Activated naive CD8-positive, alpha-beta T cell treated with anti-CD3 and anti-CD28 coated beads, Interleukin-2, amount 10 ng/mL, durations not matched to agents 7 days and 5 days (primary cell): ENCODE measurements at places on chromosomes 2 and 18. TPM values are rescaled to one million over a fixed set of nuclear protein-coding genes. Genes with fewer than 3 reads are reported as not detected.

RGPD3 gene
- not detected for total RNA-seq

MBP gene
- 148 TPM for total RNA-seq

CIAO1 gene
- total RNA-seq, result 68.2 TPM

OR6B2 gene
- not detected for total RNA-seq

PCGF1 gene
- total RNA-seq, result 35.9 TPM

TGIF1 gene
- 39.5 TPM for total RNA-seq

DNA sequence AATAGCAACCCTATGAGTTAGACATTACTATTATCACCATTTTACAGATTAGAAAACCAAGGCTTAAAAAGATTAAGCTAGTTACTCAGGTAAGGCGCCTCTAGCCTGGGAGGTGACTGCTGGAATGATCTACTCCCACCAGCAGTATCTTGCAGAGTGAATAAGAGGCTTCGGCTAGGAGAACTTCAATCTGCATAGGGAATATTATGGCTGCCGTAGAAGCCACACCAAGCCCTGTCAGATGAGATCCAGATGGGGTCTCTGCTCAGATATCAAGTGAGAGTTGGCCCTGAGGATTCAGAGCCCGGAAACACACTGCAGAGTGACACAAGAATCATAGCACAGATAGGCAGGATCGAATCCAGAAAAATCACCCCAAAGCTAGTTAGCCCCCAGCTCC, 21.5 kb upstream of the PKDCC start:
- H3K4me3 ChIP-seq, result no peak overlapping the region
- no peak overlapping the region for H3K27ac ChIP-seq
- DNase-seq, result no peak

DNA sequence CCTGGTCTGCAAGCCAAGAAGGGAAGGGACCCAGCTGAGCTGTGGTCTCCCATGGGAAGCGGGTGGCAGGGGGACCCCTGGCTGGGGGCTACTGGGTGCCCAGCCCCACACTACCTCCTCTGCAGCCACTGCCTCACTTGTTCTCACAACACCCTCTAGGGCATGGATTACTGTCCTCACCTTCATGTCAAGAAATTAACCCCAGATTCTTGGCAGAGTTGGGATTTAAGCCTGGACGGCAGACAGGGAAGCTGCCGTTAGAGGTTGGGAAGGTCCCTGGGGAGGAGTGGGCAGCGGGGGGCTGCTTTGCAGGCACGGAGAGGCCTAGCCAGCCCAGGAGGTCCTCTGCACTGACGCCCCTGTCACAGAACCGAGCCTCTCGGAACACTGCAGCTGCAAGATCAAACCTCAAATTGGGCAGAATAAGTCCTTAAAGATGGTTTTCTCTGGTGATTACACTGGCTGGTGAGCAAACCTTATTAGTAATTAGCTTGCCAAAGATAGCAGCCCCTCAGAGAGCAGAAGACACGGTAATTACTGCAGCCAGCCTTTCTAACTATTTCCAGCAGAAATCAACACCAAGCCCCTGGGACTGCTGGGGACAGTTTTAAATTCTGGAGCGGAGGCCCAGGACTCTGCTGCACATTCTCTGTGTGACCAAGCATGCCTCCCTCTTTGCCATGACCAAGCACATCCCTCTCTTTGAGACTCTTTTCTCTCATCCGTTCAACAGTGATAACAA, 35.9 kb downstream of the KCNF1 start:
- H3K4me3 ChIP-seq, result no peak overlapping the region
- H3K27me3 ChIP-seq, result peaks cover 21% of the 10 kb centered on the region
- DNase-seq, result no peak
- no peaks in the 10 kb centered on the region for H3K36me3 ChIP-seq
- H3K27ac ChIP-seq, result no peak overlapping the region

DNA sequence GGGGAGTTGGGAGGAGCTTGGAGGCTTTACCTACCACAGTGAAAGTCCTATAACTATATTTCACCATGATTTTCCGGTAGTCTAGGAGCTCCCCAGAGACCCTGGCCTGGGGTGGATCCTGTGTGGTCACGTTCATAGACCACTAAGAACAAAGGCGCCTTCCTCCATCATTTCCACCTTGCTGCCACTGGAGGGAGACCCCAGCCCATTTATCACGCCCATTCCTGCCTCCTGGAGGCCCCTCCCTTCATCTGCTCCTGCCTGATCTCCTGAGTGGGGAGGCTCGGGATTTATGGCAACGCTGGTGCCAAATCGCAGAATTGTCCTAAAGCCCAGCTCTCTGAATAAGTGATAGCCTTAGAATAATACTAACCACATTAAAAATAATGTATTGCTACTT, 507.6 kb upstream of the SPHKAP start:
- H3K4me1 ChIP-seq, result no peaks in the 10 kb centered on the region
- H3K4me3 ChIP-seq, result no peak overlapping the region
- H3K36me3 ChIP-seq, result no peaks in the 10 kb centered on the region
- no peak overlapping the region for H3K27ac ChIP-seq
- H3K27me3 ChIP-seq, result no peaks in the 10 kb centered on the region

- no peaks in the 10 kb centered on the region for H3K36me3 ChIP-seq
- peaks cover 4% of the 10 kb centered on the region for H3K4me1 ChIP-seq
- peaks cover 27% of the 10 kb centered on the region for H3K27me3 ChIP-seq
- no peak overlapping the region for H3K4me3 ChIP-seq
These were observed 34.2 kb downstream of the GRHL1 start for GRCh38 chr2:9985531-9986328.

- no peak for DNase-seq
- H3K27me3 ChIP-seq, result peaks cover 25% of the 10 kb centered on the region
- H3K4me1 ChIP-seq, result peaks cover 14% of the 10 kb centered on the region
- peak overlapping the region; percentile 79 for H3K4me3 ChIP-seq
- H3K27ac ChIP-seq, result peak overlapping the region; percentile 19
These were observed 675 bp upstream of the SPIRE1 start for GRCh38 chr18:12658426-12659138.

DNA sequence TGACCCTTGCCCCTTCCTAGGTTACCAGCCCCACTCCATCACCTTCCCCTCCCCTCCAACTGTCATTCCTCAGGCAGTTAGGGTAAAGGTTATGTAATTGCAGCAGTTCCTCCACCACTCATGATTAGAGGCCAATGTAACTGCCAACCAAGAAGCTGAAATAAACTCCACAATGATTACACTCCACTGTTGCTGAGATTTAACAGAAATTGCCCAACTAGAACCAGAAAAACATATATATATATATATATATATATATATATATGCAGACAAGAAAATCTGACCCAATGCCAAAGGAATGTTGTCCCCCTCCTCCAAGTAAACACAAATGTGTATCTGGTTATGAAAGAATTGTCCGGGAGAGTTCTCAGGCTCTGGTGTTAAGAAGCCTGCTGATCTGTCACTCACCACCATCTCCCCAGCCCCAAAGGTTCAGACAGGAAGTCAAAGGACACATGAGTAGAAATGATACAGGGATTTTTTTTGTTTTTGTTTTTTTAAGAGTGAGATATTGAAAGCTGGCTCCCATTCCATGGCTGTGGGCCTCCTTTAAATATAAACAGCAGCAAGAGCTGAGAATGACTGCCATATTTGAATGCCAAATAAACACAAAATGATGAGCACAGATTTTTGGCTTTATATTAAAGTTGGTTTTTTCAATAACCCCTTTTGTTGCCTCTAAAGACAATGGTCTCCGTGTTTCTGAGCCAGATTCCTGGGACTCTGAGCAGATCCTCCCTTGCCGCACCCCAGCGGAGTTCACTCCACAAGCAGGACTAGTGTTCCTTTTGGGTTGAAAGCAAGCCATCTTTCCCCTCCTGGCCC, 127.2 kb upstream of the MAPRE2 start:
- DNase-seq, result no peak
- H3K27me3 ChIP-seq, result no peaks in the 10 kb centered on the region
- no peaks in the 10 kb centered on the region for H3K4me1 ChIP-seq
- no peak overlapping the region for H3K27ac ChIP-seq
- H3K4me3 ChIP-seq, result no peak overlapping the region

- no peaks in the 10 kb centered on the region for H3K36me3 ChIP-seq
- H3K27ac ChIP-seq, result no peak overlapping the region
- H3K27me3 ChIP-seq, result peaks cover 10% of the 10 kb centered on the region
- no peak for DNase-seq
- H3K4me1 ChIP-seq, result peaks cover 8% of the 10 kb centered on the region
These were observed 144.4 kb downstream of the DYSF start for GRCh38 chr2:71597756-71598155.

- H3K4me1 ChIP-seq, result no peaks in the 10 kb centered on the region
- DNase-seq, result no peak
- no peaks in the 10 kb centered on the region for H3K27me3 ChIP-seq
- no peak overlapping the region for H3K27ac ChIP-seq
- no peaks in the 10 kb centered on the region for H3K36me3 ChIP-seq
These were observed 465.4 kb downstream of the ZNF804A start for GRCh38 chr2:185063761-185064160.

DNA sequence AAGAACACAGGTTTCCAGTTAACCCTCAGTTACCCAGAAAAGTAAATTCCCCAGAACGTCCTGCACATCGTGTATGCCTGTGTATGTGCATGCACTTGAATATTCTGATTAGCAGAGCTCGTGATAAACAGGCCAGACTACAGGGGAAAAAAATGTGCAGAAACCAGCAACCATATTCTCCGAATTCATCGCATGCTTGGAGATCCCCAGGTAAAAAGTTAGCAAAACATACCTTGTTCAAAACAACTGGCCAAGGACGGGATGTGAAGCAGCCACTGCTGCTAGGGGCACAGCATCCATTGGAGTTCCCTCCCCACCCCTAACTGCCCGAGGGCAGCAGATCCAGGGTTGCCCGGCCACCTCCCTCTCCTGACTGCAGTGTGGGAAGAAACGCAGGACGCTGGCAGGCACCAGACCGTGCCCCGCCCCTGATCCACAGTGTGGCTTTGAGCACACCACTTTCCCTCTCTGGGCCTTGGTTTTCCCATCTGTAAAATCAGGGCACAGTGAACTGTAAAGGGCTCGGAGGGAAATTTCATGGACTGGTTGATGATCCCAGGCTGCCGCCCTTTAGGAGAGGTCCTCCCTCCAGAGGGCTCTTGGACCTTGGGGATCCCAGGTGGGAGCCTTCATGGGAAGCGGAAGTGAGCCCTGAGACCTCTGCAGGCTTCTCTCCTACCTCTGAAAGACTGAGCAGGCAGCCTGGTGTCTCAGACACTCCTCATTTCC, 11.9 kb upstream of the ARID5A start:
- peaks cover 2% of the 10 kb centered on the region for H3K27me3 ChIP-seq
- no peak for DNase-seq
- no peaks in the 10 kb centered on the region for H3K36me3 ChIP-seq
- H3K4me1 ChIP-seq, result peaks cover 51% of the 10 kb centered on the region
- peak overlapping the region; percentile 51 for H3K27ac ChIP-seq

DNA sequence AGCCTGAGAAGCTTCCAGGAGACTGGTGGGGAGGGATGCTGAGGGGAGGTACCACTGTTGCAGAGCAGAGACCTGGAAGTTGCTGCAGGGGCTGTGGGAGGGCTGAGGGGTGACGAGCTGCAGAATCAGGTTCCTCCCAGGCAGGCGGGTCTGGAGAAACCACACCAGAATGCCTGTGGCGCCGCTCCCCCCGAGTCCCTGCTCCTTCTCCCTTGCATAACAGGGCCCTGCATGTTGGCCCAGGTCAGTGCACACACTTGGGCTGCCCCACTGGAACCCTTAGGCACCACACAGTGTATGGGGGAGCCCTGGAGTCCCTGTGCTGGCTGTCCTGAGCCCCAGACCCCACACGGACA, 60.4 kb downstream of the ARL4C start:
- no peak for DNase-seq
- H3K27ac ChIP-seq, result no peak overlapping the region
- peaks cover 14% of the 10 kb centered on the region for H3K36me3 ChIP-seq
- H3K27me3 ChIP-seq, result no peaks in the 10 kb centered on the region
- no peak overlapping the region for H3K4me3 ChIP-seq
- H3K4me1 ChIP-seq, result peaks cover 51% of the 10 kb centered on the region

DNA sequence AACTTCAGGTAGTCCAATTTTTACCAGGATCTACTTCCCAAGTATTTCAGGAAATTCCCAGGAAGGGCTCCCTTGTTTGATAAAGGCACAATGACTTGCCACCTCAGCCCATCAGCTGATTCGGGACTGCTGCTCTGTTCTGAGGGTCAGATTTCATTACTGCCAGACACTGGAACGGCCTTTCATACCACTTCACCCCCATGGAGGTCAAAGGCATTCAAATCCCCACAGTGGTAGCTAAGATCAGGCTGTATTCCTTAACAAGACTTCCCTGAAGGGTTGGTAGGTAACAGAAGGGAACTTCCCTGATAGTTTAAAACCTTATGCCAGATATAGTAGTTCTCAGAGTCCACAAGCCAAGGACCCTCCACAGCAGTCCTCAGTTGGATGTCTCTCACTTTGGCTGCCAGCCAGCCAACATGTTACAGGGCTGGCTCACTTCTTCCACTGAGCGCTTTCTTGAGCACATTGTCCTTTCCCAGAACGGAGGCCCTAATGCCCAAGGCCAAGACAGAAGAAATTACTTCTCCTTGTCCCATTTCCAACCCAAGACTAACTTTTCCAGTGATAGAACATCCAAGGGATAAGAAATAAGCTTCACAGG, 40.0 kb upstream of the GLS start:
- no peaks in the 10 kb centered on the region for H3K36me3 ChIP-seq
- H3K4me3 ChIP-seq, result no peak overlapping the region
- H3K27ac ChIP-seq, result no peak overlapping the region
- DNase-seq, result no peak

GRCh38 chr18:24317370-24317769, 80.3 kb downstream of the OSBPL1A start:
- no peaks in the 10 kb centered on the region for H3K4me1 ChIP-seq
- no peaks in the 10 kb centered on the region for H3K27me3 ChIP-seq
- H3K36me3 ChIP-seq, result no peaks in the 10 kb centered on the region

DNA sequence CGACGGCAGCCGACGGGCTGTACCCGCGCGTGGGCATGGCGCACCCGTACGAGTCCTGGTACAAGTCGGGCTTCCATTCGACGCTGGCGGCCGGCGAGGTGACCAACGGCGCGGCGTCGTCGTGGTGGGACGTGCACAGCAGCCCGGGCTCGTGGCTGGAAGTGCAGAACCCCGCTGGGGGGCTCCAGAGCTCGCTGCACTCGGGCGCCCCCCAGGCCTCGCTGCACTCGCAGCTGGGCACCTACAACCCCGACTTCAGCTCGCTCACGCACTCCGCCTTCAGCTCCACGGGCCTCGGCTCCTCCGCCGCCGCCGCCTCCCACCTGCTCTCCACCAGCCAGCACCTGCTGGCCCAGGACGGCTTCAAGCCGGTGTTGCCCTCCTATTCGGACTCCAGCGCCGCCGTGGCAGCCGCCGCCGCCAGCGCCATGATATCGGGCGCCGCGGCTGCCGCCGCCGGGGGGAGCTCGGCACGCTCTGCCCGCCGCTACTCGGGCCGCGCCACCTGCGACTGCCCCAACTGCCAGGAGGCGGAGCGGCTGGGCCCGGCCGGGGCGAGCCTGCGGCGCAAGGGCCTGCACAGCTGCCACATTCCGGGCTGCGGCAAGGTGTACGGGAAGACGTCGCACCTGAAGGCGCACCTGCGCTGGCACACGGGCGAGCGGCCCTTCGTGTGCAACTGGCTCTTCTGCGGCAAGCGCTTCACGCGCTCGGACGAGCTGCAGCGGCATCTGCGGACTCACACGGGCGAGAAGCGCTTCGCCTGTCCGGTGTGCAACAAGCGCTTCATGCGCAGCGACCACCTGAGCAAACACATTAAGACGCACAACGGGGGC, 2.0 kb downstream of the SP9 start:
- peaks cover 1% of the 10 kb centered on the region for H3K36me3 ChIP-seq
- peaks cover 38% of the 10 kb centered on the region for H3K4me1 ChIP-seq
- DNase-seq, result peak; percentile 71
- H3K27ac ChIP-seq, result no peak overlapping the region
